Right ventricle myocardium inferior (tissue), 1 donor: ENCODE measurements at places on chromosomes 6 and 20. TPM values are rescaled to one million over a fixed set of nuclear protein-coding genes. Genes with fewer than 3 reads are reported as not detected.

DNA sequence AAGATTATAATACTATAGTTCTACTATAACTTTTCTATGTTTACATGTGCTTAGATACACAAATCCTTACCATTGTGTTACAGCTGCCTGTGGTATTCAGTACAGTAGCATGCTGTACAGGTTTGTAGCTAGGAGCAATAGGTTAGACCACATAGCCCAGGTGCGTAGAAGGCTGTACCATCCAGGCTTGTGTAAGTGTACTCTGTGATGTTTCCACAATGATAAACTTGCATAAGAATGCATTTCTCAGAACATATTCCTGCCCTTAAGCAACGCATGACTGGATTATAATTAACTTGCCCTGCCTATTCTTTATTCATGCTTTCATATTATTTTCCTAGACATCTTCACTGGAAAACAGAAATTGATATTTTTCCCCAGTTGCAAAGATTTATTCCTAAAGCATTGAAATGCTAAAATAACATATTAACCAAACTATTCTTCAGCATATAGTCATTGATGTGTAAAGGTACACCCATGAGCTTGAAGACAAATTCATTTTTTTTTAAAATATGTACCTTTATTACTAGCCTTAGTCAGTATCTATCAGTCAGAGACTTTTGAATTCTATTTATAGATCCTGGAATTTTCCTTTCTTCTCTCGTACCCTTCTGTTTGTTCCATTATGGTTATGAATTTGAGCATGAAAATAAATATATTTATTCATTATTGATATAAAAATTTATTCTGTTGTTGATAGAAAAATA lies 7.2 kb upstream of the CTAGE9 start:
- DNase-seq = no peak

- DNase-seq = no peak
These were observed 25.9 kb downstream of the METTL24 start for GRCh38 chr6:110332281-110332680.

DNA sequence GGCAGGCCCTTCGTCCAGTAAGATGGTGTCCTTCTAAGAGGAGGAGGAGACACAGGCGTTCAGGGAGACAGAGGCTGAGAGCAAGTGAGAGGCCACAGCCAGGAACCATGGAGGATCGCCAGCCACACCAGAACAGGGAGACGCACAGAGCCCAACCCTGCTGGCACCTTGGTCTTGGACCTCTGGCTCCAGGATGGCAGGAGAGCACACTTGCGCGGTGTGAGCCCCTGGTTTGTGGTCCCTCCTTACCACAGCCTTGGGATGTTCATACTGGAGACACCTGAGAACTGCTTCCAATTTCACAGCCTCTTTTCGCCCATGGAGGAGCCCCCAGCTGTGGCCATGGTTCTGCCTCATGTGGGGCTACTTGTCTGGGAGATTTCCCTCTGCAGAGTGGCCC lies 222.4 kb downstream of the DLL1 start:
- no peak for DNase-seq

ZSCAN23 gene
- total RNA-seq = 1.3 TPM

PLEKHG1 gene
- total RNA-seq = 10.2 TPM

GRCh38 chr20:58604128-58604881 lies 46.8 kb upstream of the STX16 start:
- peak; percentile 46 for DNase-seq

ANKRD6 gene
- total RNA-seq = 17.0 TPM

DNA sequence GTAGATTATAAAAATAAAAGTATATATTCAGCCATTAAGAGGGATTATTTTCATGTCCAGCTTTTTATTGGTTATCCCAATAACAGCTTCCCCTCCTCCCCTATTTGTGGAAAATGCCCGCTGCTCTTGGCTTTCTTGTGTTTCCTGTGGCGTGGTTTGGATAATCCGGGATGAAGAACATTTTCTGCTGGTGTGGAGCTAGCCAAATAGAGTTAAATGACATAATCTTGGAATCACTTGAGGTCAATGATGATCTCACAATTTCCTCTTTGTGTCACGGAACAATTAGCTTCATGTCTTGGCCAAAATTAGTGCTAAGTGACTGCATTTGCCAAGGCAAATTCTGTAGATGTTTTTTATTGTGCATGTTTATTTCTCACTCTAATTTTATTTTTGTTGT lies 394.0 kb downstream of the LAMA2 start:
- no peak for DNase-seq

- no peak for DNase-seq
These were observed 16.1 kb downstream of the E2F3 start for GRCh38 chr6:20417819-20418218.

- peak; percentile 75 for DNase-seq
These were observed 91.6 kb downstream of the PRND start for GRCh38 chr20:4813076-4813862.

DNA sequence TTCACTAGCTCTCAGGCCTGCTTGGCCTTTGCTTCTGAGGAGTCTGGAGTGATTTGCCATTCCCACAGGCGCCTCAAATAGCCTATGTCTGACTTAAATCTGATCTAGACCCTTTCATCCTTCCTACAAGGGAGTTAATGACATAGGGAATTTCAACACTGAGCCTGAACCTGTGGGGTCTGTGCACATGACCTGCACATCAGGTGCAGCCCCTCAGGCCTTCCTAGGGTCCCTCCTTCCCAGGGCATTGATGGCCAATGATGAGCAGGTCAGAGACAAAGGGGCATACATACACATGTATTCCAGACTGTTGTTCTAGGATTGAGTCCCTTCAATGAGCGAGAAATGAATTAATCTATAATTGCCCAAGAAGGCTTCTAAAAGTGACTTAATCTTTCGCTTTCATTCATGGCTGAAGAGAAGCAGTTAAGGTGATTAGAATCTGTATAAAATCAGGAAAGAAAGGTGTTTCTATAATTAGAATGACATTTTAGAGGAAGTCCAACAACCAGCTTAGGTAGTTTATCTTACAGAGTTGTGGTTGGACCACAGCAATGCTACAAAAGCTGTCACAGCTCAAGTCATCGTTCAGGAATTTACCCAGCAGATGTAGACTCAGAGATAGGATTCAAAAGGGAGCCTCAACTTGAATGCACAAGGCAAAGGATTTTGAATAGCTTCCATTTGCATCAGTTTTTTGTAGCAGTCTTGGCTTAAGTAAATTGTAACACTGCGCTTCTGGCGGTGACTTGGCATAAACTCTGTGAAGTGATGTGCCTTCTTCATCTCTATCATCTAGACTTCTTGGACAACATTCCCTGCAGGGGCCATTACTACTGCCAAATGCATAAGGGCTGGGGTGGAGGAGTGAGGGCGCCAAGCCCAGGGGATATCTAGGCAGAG lies 27.0 kb upstream of the TBC1D7 start:
- no peak for DNase-seq

DNA sequence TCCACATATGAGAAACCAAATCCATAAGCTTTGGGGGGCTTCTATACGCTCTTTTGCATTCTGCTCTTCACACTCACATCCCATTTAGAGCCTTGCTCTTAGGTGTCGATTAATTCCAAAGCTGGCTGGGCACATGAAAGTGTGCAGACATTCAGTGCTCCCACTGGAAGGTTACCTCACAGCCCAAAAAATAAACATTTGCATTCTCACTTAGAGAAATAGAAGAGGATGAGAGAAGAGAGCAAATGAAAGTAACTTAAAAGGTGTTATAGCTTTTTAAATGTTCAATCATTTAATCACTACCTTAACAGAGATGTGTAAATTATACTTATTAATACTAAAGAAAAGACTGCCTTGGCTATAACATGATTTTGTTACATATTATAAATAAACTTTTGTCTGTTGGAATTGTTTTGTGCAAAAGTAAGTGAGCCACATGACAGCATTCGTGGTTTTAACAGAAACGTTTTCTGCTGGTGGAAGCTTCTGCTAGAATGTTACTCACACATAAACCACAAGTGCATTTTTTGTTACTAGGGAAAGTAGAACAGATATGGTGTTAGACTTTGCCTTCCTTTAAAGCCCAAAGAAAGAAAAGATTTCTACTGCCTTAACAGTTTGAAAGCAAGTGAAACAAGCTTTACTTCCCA lies 116.7 kb downstream of the SIM1 start:
- DNase-seq = no peak
